Activated B cell treated with CpG ODN at 0.5 μM for 24 hours (primary cell): ENCODE measurements at places on chromosomes 1 and 21. TPM values are rescaled to one million over a fixed set of nuclear protein-coding genes. Genes with fewer than 3 reads are reported as not detected.

The KCNH1 gene
- total RNA-seq = not detected in 2 replicates

- DNase-seq = no peak
Measured at GRCh38 chr1:187045371-187045770, 216.6 kb downstream of the PLA2G4A start.

DNA sequence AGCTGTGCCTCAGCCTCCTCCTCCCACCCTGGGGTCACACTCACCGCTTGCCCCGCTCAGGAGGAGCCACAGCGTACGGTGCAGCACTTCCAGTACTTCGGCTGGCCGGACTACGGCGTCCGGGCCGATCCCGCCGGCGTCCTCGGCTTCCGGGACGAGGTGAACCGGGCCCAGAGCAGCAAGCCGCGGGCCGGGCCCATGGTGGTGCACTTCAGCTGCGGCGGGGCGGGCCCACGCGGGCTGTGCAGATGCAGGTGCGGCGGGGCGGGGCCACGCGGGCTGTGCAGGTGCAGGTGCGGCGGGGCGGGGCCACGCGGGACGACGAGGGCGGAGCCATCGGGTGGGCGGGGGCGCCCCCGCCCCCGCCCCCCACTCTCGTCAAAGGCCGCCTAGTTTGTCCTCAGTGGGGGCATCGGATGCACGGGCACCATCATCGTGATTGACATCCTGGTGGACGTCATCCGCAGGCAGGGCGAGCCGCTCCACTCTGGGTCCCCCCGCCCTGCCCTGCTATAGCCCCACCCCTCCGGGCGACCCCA lies 5.5 kb downstream of the RNF223 start:
- DNase-seq = peak; percentile 68

- no peak for DNase-seq
Measured at GRCh38 chr21:42164818-42165217, 54.1 kb upstream of the ABCG1 start.

DNA sequence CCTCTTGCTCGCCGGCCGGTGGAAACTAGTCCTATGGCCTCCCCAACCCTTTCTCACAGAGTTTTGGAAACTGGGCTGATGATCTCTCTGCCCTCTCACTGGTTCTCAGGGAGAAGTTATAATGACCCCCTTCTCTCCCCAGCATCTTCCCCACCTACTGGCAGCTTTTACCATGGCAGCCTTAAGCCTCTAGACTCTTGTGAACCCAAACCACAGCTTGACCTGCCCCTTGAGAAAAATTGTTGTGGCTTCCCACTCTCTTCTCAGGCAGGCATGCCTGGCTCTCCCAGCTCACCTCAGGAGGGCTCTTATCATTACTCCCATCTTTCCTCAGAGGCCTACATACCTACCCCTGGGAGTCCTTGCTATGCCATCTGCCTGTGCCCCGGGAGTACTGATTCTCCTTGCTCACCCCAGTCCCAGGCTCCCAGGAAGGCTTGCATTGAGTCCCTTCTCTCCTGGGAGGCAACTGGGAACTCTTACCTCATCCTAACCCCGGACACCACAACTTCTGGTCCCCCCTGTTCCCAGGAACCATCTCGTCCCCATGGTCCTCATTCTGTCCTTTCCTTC lies 1.6 kb downstream of the NSUN4 start:
- no peak for DNase-seq

- DNase-seq = no peak
Measured at GRCh38 chr1:41454406-41454805, 30.1 kb downstream of the EDN2 start.

GRCh38 chr1:7651203-7651602 lies 119.9 kb upstream of the VAMP3 start:
- no peak for DNase-seq
